LoVo (cell line): ENCODE measurements at places on chromosomes 16 and 17.

DNA sequence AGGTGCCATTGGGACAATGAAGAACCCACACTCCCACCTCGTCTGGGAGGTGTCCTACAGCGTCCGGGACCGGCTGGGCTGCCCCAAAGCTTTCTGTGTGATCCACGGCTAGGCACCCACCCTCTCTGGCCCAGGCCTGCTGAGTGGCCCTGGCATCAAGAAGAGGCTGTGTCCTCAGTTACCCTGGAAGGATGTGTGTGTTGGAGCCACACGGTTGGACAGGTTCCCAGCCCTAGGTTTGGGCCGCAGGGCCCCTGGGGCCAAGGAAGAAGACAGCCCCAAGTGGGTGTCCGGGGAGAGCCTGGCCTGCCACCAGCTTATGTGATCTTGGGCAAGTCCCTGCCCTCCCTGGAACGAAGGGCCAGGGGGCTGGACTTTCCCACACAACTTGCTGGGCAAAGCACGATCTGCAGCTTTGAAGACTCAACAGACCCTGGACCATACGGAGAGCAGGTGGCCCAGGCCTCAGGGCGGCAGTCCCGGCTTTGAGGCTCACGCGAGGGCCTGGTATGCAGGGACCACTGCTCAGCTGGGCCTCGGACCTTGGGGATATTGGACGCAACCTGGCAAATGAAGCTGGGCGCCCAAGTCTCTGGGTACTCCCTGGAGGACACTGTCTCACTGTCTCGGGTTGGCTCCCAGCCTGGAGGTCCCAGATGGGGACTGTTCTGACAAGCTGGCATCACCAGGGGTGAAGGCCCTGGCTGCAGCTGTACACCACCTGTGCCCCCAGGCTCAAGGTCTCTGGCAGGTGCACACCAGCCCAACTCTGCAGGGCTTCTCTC, 17.5 kb downstream of the MYBBP1A start:
- DNase-seq: no peak

GRCh38 chr17:69427486-69428197, 13.1 kb downstream of the MAP2K6 start:
- DNase-seq: no peak

GRCh38 chr17:72423286-72423589, 302.4 kb downstream of the SOX9 start:
- no peak for DNase-seq

GRCh38 chr16:65176603-65177002, 54.7 kb upstream of the CDH11 start:
- DNase-seq: no peak

- peak; percentile 49 for DNase-seq
Measured at GRCh38 chr16:715477-716199, 720 bp downstream of the METRN start.

DNA sequence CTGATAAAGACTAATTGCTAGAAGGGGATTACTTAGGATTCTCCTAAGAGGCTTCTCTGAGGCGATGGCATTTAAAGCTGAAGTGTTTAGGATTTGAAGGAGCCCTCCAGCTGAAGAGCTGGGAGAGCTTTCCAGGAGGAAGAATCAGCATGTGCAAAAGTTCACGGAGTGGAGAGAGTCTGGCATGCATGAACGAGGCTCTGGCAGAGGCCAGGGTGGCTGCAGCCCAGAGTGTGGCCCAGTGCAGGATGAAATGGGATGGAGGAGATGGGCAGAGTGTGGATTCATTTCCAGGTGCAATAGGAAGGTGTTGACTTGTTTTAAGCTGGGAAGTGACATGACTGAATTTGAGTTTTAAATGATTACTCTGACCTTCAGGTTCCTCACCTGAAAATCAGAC, 249.0 kb upstream of the CCL2 start:
- no peak for DNase-seq

DNA sequence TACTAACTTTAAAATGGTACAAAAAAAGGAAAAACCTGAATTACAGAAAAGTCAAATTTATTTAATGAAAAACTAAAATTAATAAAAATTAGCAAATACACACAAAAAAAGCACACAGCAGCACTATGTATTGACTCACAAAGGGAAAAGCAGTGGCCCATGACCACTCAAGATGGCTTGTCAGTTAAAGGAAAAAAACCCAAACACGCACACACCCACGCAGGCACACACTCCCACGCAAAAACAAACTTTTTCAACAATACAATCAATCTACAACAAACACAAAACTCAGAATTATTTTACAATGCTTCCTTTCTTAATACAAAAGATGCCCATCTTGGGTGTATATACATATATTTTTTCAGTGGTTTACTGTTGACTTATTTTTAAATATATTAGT, 24.2 kb downstream of the SIAH1 start:
- DNase-seq: no peak

DNA sequence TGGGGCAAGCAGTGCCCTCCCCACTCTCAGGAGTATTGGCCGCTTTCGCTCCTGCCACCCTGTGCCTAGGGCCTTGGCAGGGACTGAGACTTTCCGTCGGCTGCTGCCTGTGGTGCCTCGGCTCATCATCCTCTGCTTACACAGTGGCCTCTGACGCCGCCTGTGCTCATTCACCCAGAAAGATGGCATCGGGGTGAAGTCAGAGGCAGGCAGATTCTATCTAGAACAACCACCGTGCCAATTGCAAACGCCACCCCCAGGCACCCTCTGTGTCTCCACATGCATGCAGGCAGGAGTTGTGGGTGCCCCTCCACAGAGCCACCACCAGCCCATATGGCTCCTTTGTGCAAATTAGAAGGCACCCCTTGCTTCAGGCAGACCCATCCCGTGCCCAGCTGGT, 154.2 kb upstream of the GSE1 start:
- DNase-seq: no peak

DNA sequence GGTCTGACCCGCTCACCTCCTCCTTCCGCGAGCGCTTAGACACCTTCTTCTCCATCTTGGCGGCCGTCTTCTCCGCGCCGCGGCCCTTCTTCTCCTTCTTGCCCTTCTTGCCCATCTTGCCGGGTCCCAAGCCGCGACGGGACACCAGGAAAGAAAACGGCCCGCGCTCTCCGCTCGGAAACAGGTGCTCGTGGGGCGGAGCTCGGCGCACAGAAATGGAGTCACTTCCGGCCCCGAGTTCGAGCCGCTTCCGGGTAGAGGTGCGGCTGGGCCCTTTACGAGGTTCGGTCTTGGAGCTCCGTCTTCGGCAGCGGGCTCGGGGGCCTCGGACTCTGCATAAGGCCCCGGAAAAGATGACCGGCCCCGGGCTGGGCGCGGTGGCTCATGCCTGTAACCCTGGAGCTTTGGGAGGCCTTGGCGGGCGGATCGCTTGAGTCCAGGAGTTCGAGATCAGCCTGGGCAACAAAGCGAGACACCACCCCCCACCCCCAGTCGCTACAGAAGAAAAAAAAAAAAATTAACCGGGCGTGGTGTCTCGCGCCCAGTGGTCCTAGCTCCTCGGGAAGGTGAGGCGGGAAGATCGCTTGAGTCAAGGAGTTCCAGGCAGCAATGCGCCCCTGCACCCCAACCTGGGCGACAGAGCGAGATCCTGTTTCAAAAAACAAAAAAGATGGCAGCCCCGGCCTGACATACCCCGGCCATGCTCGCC, at the start of gene KLHDC4:
Gene KLHDC4 (minus strand): TSS at position 211 of the 709 bp plus-strand sequence. CDS start 96 bp downstream, at position 115.
- DNase-seq: peak; percentile 89

DNA sequence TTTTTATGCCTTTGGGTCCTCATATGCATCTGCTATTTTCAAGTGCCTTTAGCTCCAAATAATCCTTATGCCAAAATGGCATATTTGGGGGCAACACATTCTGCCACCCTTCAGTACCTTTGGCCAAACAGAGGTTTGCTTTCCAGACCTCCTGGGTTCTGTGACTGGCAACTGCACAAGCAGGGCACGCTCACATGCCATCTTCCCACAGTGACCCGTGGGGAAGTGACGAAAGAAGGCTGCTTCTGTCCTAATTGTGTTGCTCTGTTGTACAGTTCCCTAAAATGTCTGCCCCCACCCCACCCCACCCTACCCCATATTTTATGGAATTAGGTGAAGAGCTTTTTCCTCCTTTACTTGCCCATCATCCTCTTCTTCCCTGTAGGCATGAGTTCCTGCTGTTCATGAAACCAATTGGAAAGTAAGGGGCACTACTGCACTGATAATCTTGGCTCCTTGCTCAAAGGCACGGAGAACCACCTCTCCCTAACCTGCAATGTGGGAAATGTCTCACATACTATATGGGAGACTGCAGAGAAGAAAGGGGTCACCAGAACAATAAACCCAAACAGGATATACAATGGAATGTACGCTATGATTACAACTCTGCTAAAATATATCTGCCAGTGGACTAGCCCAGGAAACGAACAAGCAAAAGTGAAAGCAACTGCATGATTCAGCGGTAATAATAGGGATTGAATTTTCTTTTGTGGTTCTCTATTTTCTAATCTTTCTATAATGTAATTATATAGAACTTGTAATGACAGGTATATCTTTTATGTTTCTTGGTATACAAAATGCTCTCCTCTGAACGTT, 3.3 kb upstream of the SLFN12L start:
- peak; percentile 37 for DNase-seq

DNA sequence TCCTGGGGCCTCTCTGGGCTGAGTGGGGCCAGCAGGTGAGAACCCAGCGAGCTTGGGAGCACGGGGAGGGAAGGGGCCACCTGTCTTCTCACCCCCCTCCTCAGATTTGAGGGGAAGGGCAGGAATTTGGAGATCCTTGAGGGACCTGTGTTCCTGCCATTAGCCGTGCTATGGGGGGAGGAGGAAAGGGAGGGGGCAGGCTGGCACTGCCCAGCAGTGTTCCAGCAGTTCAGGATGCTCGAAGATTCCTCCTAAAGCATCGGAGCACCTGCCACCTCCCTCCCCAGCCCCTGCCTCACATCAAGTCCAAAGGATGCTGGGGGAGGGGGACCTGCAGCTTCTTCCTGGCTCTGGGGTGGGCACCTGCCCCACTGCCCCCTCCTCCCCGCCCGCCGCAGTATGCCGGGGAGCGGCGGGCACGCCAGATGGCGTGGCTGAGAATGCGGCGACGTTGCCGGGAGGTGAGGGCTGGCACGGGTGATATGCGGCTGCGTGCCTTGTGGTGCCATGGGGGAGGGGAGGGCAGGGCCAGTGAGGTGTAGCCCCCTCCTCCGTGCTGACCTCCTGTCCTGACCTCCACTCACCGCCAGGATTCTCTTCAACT, 4.7 kb upstream of the NEUROD2 start:
- no peak for DNase-seq

GRCh38 chr17:59456428-59456827, 109.0 kb upstream of the DHX40 start:
- no peak for DNase-seq

GRCh38 chr16:14427371-14427948, 202.6 kb downstream of the PARN start:
- no peak for DNase-seq

GRCh38 chr16:59053911-59054310, 319.8 kb upstream of the GOT2 start:
- DNase-seq: no peak

DNA sequence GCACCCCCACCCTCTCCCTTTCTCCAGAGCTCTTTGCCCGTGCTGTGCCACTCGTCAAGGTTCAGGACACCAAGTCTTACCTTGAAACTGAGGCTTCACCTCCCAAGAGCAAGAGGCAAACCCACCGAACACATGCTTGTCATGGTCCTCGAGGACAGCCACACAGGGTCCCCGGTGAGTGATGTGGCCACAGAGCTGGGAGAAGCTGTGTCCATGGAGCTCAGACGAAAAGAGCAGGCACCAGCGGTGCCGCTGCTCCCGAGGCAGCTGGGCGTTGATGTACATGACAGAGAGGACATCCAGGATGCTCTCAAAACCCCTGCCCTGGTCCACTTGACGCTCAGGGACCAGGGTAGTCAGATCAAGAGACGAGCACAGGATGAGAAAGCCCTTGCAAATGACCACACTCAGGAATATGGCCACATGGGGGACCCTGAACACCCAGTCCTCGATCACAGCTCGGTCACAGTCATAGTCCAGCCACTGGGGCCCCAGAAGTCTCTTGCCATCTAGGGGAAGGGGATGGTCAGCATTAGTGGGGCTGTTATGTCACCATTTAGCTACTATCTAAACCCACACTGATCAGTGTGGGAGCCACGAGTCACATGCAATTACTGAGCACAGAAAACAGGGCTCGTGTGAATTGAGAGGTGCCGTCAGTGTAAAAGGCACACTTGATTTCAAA, 17.8 kb downstream of the MEAK7 start:
- DNase-seq: no peak

DNA sequence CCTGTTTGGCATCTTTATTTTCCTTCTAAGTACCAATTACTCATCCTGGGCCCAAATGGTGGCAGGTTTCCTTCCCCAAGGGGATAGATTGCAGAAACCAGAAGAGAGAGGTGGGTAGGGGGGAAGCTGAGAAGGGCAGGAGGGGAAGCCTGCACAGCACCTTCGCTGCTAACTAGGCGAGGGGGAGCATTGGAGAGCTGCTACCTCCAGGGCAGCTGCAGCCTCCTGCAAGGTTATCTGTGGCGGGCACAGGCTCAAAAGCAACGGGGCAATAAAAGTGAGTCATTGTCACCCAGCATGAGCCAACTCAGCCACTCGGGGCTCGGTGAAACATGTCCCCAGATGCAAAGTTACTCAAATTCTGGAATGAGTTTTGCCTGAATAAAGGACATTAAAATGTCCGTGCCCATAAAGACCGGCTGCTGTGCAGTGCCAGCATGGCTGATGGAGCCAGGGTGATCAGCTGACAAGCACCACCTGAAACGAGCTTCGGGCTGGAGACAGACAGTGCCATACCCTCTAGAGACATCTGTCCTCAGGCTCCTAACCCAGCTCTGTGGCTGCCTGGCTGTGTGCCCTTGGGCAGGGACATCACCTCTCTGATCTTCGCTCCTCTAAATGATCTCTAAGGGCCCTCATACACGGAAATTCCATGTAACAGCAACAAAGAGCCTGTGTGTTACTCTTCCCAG, 68.1 kb upstream of the GRIN2A start:
- peak; percentile 73 for DNase-seq

- peak; percentile 79 for DNase-seq
Measured at GRCh38 chr17:8152112-8152775, at the start of gene PER1. Gene PER1, minus strand, starts transcription at chr17:8152404. Its CDS starts 1,698 bp downstream, at chr17:8150706.

GRCh38 chr16:79008036-79008868, 592.3 kb downstream of the MAF start:
- no peak for DNase-seq

DNA sequence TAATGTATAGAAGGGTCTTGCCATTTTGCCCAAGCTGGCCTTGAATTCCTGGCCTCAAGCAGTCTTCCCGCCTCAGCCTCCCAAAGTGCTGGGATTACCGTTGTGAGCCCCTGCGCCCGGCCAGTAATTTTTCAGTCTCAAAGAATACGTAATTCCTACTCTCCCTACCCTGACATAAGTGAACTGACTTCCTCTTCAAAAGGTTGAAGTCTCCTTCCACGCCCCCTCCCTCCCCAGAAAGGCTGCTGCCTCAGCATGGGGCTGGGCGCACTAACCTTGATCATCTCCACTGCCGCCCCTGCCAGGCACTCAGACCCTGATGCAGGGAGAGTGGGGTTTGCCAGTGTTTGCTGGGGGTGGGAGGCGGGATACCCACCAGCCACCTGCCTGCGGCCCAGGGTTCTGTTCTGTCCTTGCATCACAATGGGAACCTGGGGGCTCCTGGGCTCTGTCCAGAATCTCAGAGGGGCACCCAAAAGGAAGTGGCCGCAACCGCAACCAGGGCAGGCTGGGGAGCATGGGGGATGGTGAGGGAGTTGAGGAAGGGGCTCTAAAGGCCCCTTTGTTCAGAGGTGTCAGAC, 27.5 kb downstream of the KIFC3 start:
- DNase-seq: no peak
